ENCODE measurements at places on chromosomes 7 and 10.

DNA sequence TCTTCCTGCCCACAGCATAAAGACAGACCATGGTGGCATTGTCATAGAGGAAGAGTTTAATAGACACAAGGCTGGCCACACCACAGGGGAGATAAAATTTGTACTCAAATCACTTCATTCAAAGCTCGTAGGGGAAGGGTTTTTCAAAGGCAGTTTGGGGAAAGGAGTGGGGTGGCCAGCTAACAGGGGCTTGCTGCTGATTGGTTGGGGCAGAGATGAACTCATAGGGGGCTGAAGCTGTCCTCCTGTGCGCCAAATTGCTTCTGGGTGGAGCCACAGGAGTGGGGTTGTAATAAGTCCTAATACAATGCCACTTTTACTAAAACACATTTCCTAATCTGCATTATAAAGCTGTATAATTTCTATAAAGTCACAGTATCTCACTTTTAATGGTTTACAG lies 22.5 kb downstream of the PDZD8 start:
- no peak for DNase-seq

GRCh38 chr7:157431951-157432540 lies 95.2 kb downstream of the DNAJB6 start:
- no peak for DNase-seq

- DNase-seq, result no peak
These were observed 1191.1 kb downstream of the SORCS1 start for GRCh38 chr10:105973360-105973759.

DNA sequence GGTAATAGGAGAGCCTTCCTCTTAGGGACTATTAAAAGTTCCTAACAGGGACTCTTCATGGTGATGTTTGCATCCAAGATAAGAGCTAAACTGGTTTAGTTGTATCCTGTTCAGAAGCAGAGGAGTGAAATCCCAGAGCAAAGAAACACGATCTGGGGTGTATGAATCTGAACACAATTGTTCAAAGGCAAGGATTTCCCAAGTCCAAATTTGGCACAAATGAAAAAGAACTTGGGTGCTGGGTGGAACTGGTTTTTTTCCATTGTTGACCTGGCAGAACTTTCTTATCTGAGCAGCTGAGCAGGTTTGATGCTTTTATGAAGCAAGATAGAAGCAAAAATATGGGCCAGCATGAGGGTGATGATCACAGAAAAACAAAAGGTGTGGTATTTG lies 6.0 kb downstream of the AGFG2 start:
- no peak for DNase-seq

DNA sequence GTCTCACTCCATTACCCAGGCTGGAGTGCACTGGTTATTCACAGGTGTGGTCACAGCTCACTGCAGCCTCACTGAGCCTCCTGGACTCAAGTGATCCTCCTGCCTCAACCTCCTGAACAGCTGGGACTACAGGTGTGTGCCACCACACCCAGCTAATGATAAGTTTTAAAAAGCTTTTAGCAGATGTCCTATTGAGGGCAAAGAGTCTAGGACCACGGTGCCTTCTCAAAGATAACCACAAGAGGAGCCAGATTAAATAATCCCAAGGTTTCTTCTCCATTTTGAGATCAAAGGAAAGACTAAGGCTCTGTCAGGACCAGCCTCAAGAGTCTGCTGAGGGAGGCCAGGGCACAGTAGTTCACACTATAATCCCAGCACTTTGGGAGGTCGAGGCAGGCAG lies 4.7 kb downstream of the ATP5MF start:
- DNase-seq, result no peak

- DNase-seq, result no peak
These were observed 111.4 kb upstream of the ZEB1 start for GRCh38 chr10:31207636-31208035.

GRCh38 chr7:140074780-140075179 lies 12.0 kb upstream of the PARP12 start:
- DNase-seq, result no peak

GRCh38 chr7:5598261-5598761 lies 174.7 kb upstream of the TNRC18 start:
- DNase-seq, result no peak

DNA sequence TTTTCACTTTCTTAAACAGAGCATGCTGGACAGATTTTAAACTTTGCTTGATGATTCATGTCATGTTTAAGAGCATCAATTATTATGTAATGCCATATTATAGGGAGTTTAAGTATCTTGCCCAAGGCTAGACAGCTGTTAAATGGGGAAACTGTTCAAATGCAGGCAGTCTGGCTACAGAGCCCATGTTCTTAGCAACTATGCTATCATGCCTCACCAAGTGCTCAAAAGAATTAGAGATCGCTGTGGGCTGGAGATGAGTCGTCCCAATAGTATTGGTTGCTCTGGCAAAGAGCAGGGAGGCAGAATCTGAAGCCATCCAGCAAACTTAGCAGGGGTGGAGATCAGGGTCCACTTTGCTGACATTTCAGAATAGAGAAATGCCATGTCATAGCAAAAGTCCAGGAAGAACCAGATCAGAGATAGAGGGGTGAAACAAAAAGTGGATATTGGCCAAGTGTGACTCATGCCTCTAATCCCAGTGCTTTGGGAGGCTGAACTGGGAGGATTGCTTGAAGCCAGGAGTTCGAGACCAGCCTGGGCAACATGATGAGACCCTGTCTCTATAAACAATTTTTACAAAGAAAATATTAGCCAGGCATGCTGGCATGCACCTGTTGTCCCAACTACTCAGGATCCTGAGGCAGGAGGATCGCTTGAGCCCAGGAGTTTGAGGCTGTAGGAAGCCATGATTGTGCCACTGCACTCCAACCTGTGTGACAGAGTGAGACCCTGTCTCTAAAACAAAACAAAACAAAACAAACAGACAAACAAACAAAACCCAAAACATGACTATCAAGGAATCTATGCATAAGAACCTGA lies 57.8 kb downstream of the BAMBI start:
- DNase-seq, result no peak

DNA sequence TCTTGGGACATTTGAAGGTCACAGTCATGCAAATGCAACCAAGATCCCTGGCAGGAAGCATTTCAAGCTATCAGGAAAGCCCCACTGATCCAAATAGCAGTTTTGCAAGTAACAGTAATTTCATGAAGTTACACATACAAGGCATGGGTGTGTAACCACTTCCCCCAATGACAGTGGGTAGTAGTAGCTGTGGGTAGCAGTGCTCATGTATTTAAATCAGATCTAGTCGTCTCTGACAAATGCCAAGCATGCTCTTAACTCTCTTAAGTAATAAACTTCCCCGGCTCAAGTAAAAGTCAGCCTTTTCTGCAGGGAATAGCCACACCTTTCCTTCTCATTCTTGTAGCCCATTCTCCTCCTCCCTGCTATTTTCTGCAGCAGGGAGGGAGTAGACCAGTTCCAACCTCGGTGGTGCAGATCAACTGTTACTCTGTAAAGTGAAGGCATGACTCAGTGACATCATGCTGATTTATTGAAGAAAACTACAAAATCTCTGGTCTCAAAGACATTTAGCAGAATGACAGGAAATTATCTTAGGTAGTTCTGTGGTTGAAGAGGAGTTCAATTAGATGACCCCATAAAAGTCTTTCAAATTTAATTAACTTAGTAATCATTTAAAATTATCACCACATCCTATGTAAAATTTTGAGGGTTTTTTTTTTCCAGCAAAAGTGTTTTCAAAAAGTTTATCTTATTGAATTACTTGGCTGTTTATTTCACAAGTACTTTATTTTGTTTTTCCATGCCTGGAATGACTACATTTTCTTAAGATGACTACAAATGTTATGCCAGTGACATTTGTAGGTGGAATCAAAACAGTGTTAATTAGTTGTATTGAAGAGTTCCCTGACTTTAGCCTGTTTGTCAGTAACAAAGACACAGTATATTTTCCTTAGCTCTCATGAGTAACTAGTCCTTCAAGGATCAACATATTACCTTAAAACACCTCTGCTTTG lies 568.3 kb downstream of the INHBA start:
- no peak for DNase-seq

DNA sequence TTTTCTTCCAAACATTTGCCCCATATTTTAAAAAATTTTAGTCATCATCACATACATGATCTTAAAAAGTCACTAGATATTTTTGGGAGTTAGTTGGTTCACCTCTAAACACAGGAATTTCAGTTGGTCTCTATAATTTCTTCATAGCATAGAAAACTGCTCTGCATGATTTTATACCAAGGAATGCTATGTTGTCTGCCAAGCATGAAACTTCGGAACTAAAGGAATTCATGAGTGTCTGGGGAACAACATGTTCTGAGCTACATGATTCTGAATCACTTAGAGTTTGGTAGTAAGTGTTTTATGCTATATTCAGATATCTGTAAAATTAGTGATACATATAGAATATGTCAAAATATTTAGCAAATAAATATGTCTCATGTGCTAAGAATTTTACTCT lies 957.8 kb downstream of the GATA3 start:
- DNase-seq, result no peak

DNA sequence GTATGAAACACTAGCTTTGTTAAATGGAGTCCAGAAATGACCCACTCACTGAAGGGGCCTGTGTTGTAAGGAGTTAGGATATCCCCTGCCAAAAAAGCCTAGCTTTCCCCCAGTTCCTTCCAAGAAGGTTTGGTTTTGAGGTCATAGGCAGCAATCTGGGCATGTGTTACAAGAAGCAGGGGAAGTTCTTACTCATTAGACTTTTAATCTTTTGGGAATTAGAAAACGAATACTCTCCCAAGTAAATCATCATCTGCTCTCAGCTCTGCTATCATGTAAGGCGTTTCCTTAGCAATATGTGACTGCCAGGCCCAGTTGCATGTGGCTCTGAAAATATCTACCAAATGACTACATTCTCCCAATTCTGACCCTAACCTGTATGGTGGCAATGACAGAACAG lies 3.7 kb downstream of the NOD1 start:
- DNase-seq, result no peak

DNA sequence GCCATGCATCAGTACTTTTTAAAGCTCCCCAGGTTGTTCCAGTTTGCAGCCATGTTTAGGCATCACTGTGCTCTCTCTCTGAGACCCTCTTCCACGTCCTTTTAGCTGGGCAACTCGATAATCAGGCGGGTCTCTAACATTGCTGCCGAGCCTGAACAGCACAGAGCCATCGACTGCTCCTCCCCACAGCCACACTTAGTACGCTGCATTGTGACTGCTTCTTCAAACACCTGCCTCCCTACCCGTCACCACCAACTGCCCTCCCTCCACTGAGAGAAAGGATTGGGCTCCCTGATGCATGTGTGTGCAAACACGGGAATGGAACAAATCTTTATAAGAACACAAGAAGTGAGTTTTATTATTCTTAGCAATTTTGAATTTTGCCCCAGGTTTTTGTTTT lies 11.4 kb upstream of the TACR2 start:
- no peak for DNase-seq

DNA sequence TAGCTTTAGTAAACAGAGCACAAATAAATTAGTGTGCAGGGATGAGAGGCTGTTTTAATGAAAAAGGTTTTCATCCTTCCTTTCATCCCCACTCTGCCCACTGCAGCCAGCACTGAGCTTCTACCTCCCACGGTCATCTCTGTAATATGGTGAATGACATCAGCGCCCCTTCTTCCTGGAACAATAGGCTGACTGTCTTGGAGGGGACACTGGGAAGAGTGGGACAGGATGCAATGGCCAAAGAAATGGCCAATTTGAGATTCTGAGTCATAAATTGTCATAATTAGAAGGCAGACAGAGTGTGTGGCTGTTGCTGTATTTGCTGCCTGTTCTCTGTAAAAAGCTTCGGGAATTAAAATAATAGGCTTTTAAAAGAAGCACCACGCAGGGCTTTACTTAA lies 126.7 kb upstream of the CALN1 start:
- DNase-seq, result no peak

GRCh38 chr7:47247132-47247531 lies 334.8 kb downstream of the TNS3 start:
- no peak for DNase-seq

DNA sequence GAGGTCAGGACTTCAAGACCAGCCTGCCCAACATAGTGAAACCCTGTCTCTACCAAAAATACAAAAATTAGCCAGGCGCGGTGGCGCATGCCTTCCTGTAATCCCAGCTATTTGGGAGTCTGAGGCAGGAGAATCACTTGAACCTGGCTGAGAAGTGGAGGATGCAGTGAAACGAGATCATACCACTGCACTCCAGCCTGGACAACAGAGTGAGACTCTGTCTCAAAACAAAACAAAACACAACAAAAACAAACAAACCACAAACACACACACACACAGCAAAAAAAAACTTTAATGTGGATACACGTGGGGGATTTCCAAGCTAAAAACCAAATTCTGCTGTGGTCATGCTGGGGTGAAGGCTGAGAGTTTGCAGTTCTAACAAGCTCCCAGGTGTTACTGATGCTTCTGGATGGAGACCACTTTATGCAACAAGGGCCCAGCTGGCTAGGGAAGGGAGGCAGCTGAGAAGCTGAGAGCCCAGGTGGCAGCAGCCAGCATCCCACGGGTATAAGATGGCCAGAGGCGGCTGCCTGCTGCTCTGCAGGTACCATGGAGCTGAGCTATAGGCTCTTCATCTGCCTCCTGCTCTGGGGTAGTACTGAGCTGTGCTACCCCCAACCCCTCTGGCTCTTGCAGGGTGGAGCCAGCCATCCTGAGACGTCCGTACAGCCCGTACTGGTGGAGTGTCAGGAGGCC lies at the start of gene ZP3:
ZP3 (plus strand) TSS at position 538 of the 699 bp plus-strand sequence; CDS start at position 553, 15 bp downstream.
- no peak for DNase-seq

- no peak for DNase-seq
These were observed 32.1 kb upstream of the EGFR start for GRCh38 chr7:54986716-54987115.

DNA sequence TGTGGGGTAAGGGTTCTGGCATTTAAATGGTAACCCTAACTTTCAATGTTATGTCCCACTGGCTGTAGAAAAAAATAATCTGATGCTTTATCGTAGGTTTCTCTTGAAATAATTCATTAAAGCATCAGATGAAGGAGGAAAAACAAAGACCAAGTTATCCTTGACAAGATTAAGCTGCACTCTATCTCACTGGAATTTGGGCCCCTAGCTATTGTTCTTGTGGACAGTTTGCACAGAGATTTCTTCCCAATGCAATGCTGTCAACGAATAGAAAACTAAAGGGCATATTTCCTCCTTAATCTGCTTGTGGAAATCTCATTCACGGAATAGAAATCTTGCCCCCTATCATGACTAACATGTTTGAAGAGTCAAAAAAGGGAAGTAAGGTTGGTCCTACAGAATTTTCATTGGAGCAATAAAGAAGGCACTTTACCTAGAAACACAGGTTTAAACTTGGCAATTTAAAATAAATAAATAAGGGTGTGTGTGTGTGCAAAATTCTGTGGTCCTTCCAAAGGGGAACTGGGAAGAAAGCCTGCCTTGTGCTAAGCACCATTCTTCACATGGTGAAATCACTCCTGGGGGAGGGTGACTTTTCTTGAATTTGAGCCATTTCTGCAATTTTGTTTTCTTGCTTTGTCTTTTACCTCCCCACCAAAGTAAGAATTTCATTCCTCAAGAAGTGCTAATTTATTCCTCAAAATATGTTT lies 242.8 kb downstream of the GLI3 start:
- no peak for DNase-seq

DNA sequence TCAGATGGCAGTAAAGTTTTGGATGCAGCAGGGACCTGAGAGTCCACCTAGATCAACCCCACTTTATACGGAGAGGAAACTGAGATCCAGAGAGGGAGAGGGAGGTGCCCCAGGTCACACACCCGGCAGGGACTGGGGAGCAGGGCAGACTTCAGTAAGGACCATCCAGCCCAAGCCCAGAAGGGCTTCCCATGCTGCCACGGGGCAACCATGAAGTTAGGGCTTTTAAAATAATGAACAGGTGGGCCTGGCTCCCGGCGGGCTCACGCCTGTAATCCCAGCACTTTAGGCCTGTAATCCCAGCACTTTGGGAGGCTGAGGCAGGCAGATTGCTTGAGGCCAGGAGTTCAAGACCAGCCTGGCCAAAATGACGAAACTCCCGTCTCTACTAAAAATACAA lies 98.5 kb downstream of the HIP1 start:
- DNase-seq, result no peak

GRCh38 chr10:107427016-107427415 lies 262.5 kb upstream of the SORCS1 start:
- DNase-seq, result no peak
